Stimulated activated CD8-positive, alpha-beta memory T cell treated with anti-CD3 and anti-CD28 coated beads, Interleukin-4, amount 100 ng/mL, for 1 hour (primary cell): ENCODE measurements at places on chromosomes 1 and 21.

- DNase-seq: no peak
Observed at GRCh38 chr1:169148472-169149252, 42.2 kb downstream of the ATP1B1 start.

DNA sequence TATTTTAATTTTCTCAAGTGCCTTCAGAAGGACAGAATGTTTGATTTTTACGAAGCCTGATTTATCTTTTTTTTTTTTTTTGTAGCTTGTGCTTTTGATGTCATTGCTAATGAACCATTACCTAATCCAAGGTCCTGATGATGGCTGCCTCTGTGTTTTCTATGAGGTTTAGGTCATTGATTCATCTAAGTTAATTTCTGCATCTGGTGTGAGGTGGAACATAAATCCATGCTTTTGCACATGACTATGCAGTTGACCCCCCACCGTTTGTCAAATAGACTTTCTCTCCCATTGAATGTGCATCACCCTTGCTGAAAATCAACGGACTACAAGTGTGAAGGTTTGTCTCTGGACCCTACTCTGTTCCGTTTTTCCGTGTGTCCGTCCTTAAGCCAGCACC is 50.5 kb downstream of the COL6A1 start:
- no peak for DNase-seq

DNA sequence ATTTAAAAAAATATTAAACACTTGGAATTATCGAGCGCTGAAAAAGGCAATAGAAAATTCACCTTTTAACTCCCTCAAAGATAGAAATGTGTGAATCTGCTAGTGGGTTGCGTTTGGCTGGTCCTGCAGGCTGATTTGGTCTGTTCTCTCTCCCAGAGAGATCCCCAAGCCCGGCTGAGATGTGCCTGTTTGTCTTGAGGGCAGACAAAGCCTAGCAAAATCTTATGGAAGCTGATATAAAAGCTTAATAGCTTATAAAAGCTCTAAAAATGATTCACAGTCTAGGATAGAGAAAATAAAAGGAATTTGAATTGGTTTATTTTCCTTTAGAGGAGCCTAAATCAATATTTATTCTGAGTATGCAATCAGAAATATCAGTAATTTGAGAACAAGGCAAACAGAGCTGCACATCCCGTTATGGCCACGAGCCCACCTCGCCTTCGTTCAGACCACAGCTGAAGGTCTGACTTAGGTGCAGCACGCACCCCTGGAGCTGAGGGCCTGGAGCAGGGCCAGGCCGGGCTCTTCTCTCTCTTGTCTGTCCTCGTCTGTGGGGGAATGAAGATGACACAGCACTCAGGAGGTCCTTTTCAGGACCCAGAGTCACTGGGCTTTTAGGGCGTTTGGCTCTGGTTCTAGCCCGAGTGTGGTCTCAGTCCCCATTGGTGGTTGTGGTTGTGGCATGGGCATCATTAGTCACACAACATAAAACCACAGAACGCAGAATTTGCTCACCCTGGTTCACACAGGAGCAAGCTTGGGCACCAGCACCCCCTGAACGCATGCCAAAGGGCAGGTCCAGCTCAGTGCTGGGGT is 18.6 kb downstream of the PDE9A start:
- DNase-seq: no peak

DNA sequence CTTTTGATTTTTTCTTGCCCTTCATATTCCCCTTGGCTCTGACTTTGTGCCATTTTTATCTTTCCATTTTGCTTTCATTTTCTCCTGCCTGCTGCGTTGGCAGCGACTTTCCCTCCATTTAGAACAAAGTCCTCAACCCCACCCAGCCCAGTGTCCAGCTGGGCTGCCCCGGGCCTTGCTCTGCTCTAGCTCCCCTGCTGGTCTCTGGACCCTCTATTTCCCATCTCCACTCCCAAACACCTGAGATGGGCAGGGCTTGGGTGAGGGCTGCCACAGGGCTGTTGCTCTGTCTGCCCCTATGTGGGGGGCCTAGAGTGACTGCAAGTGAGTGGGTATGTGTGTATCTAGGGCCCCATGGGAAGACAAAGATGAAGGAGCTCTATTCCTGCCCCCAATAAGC is 7.3 kb upstream of the ADAM15 start:
- no peak for DNase-seq

DNA sequence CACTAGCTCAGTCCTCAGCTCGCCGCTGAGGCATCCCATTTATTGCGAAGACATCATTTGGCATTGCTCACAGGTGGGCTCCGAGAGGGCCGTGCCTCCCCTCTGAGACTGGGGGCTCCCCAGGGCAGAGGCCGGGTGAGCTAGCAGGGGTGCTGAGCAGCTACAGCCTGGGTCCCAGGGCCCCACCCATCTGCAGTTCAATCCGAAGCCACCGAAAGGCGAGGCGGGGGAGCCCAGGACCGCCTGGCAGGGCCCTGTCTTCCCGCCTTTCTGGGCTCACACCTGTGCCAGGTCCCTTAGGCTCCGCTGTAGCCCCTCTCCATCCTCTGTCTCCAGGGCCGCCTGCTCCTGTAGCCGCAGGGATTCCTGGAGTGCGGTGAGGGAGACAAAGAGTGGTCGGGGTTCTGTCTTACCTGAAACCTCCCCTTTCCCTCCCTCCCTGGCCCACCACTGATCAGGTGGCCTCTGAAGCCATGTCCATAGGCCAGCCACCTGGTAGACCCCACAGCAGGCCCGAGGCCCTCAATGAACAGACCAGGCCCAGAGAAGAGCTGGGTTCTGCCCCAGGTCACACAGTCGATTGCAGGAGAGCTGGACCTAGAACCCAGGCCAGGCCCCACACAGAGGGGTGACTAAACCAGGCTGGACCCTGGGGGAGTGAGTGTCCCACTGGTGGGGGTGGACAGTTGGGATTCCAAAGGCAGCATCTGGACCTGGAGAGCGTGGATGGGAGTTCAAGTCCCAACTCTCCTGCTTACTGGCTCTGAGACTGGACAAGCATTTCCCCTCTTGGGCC is 18.1 kb upstream of the NBPF1 start:
- DNase-seq: no peak

DNA sequence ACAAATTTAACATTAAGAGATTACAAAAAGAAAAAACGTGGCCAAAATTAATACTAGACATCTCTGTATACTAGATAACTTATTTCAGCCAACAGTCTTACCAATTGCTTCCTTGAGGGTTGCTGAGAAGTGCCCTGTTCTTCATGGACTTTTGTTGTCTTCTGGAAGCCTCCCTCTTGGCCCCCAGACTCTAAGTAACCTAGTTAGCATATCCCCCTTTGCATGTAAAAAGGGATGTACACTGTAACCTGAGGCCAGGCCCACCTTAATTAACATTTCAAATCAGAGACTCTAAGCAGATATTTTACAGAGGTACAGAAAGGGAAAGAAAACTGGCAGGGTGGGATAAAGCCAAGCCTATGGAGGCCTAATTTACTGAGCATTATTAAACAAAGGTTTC is 1047.3 kb downstream of the ADGRL2 start:
- DNase-seq: no peak

DNA sequence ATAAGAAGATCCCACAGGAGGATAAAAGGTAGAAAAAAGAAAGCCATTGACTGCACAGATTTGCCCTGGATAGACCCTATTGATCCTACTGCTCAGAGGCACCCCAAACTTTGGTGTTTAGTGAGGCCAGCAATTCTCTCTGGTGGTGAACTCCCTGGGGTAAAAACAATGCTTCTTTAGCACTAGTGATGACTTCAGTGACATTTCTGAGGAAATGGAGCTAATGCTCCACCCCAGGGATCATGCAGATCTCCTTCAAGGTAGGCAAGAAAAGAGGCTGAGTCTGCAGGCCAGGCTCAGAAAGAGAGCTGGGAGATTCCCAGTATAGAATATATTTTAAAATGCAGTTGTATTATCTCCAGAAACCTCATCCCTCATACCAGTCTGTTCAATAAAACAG is 140.3 kb downstream of the LMX1A start:
- no peak for DNase-seq

- DNase-seq: no peak
Observed at GRCh38 chr21:38913893-38914527, 108.3 kb downstream of the ETS2 start.

DNA sequence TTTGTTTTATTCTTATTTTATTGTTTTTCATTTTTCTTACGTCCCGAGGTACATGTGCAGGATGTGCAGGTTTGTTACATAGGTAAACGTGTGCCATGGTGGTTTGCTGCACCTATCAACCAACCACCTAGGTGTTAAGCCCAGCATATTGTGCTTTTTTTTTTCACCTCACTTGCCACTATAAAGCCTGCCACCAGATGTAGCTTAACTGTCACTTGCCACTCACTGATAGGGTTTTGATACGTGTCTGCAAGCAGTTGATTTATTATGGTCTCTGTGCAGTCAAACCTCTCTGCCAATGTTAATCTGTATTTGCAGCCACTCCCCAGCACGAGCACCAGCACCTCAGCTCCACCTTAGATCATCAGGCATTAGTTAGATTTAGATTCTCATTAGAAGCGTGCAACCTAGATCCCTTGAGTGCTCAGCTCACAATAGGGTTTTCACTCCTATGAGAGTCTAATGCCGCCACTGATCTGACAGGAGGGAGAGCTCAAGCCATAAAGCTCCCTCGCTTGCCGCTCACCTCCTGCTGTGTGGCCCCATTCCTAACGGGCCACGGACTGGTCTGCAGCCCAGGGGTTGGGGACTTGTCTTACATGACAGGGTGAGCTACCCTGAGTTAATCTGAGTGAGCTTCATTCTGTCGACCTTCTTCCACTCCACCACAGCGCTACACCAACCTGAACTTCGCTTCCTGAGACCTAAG is 17.9 kb upstream of the ABCG1 start:
- no peak for DNase-seq

- DNase-seq: no peak
Observed at GRCh38 chr1:154987326-154987725, 4.2 kb downstream of the FLAD1 start.

DNA sequence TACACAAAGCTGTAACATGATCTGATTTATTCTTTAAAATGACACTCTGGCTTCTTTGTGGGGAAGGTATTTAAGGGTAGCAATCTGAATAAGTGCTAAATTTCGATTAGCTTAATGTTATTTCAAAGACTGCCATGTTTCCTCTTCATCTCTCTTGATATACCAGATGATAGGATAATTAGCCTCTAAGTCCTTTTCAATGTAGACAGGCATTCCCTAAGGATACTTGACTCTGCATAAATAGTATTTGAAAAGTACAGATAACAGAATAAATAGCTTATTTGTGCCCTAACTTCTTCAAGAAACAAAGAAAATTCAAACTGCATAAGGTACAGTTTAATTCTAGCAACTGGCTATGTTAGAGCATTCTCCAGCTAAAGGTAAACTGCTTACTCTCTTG is 46.2 kb downstream of the ARHGAP29 start:
- DNase-seq: no peak

GRCh38 chr1:24963943-24964693 is 34.0 kb upstream of the RUNX3 start:
- no peak for DNase-seq

- no peak for DNase-seq
Observed at GRCh38 chr1:14970115-14970798, 183.3 kb upstream of the TMEM51 start.

- DNase-seq: no peak
Observed at GRCh38 chr1:69070660-69071373, 496.9 kb upstream of the LRRC7 start.

DNA sequence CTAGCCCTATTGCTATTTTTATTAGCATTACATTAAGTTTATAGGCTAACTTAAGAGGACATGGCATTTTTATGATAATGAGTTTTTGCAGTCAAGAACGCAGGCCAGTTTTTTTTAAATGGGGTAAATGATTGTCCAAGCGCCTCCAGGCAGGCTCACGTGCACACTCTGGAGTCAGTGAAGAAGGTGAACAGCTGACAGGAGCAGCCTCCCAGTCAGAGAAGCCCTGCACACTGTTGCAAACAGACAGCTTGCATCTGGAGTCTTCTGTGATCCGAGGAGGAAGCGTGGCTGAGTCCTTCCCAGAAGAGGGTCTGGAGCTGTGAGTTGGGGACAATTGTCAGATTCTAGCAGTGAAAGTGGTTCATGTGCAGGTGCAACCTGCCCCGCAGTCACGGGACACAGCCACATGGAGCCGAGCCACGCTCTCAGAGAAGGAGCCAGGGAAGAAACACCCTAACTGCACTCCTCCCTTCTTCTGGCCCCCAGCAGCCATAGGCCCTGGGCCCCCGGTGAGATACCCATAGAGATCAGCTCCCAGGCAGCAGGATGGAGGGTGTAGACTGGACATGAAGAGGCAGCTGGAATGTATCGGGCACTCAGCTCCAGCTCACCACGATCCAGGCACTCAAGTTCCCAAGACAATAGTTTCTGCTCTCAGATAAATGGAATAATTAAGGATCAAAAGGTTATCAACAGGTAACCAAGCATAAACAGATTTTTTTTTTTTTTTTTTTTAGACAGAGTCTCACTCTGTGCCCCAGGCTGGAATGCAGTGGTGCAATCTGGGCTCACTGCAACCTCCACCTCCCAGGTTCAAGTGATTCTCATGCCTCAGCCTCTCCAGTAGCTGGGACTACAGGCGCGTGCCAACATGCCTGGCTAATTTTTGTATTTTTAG is 26.4 kb downstream of the CAPN2 start:
- DNase-seq: no peak

DNA sequence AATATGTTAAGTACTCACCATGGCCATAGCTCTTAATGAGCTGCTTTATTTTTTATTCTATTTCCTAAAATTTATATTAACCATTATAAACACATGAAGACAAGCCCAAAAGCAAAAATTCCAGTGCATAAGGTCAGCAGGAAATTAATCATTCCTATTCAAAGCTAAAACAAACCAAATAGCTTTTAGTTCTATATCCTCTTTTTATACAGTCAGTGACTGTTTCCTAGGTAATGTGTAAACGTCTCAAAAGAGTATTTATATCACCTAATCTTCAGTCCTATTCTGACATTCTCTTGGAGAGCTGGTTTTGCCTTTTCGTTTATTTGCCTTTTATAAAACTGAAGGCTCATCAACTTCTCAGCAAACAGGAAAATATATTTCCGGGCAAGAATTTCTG is 4.2 kb downstream of the GOLPH3L start:
- DNase-seq: no peak

DNA sequence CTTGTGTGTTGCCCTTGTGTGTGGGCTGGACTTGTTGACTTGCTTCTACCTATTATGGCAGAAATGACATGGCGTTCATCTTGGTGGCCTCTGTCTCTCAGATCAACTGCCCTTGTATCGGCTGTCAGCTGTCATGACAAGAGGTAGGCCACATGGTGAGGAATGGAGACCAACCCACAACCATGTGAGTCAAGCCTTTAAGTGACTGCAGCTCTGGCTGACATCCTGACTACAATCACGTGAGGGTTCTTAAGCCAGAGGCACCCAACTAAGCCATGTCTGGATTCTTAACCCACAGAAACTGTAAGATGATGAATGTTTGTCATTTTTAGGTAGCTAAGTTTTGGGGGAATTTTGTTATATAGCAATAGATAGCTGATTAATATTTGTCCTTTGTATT is 82.1 kb downstream of the KCND3 start:
- no peak for DNase-seq

GRCh38 chr1:214547747-214548146 is 3.7 kb downstream of the PTPN14 start:
- no peak for DNase-seq

GRCh38 chr1:24189528-24189927 is 2.4 kb upstream of the IFNLR1 start:
- no peak for DNase-seq
